GM03348 (cell line): ENCODE measurements at places on chromosomes 3 and 15.

- DNase-seq, result no peak
Observed at GRCh38 chr3:171649911-171650592, 160.2 kb downstream of the PLD1 start.

DNA sequence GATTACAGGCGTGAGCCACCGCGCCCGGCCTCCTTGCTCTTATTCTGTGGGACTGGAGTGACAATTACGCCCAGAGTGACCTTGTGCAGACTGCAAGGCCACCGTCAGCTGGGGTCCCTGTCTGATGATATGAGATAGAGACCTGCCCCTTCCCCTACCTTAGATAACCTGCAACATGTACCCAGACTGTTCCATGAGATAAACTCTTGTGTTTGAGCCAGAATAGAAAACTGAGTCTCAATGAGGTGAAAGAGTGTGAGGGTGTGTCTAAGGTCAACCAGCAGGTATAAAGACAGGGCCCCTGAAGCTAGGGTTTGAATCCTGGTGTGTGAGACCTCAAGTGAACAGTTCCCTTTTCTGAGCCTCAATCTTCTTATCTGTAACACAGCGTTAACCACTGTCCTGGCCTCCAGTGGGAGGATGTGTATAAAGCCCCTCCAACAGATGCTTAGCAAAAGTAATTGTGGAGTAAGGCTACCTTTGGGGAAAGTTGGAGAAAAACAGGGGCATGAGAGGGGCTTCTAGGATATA lies 6.0 kb downstream of the TADA3 start:
- DNase-seq, result no peak

- peak; percentile 91 for DNase-seq
Observed at GRCh38 chr3:54870423-54870822, 57.4 kb downstream of the LRTM1 start.

DNA sequence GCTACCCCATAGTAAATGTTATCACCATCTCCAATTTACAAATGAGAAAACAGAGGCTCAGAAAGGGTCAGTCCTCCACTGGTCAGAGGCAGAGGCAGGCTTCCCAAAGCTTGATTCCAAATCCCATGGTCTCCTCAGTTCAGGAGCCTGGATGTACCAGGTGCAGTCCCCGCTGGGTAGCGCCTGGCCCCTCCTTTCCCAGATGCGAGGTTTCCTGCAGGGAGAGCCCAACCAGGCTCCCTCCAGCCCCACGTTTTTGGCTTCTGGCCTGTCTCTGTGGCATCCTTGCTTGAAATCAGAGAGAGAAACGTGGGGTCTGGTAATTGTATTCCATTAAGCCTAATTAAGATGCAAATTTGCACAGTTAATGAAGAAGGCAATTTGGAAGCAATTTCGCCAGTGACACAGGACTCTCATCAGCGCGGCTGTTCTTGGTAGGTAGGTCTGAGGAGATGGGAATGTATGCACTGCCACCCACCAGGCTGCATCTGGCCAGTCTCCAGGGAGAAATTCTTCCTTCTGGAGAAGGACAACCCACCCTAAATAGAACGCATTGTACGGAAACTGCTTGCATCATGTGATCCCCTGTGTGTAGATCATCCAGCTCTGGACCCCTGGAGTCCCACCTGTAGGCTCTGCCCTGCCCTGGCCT lies 50.5 kb downstream of the HRH1 start:
- DNase-seq, result no peak

GRCh38 chr3:149600634-149601033 lies 57.2 kb downstream of the WWTR1 start:
- DNase-seq, result no peak

DNA sequence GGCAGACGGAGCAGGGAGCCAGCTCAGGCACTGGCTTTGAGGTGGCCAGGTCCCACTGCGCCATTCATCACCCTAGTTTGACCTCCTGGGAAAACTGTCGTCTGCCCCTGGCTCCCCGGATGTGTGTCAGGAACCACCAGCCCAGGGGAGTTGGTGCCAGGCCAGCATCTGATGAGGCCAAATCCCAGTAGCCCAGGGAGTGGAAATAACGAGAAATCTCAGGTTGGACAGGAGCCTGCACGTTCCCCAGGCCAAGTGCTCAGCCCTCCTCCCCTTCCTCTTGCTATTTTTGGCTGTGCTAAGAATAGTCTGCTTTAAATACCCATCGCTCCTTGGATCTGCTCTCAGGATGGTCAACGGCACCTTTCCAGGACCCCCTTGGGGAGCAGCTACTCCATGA lies 93.1 kb upstream of the RPL32 start:
- DNase-seq, result peak; percentile 77

DNA sequence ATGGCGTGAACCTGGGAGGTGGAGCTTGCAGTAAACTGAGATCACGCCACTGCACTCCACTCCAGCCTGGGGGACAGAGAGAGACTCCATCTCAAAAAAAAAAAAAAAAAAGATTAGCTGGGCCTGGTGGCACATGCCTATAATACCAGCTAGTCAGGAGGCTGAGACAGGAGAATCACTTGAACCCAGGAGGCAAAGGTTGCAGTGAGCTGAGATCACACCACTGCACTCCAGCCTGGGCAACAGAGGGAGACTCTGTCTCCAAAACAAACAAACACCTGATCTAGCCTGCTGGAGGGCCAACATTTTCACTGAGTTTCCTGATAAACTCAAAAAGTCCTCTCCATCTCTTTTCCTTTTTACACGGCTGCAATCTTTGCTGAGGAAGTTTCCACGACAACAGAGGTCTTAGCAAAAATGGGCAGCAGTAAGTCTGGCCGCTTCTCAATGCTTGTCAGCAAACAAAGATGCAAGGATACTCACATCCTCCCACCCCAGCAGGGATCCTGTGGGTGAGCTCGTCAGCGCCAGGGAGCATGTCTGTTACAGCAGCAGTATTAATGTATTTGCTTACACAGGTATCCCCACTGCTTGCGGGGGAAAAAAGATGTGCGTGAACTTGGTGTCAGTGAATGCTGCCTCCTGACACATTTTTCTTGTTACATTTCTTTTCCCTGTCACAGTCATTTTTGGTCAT lies 21.0 kb upstream of the CCDC174 start:
- DNase-seq, result no peak

DNA sequence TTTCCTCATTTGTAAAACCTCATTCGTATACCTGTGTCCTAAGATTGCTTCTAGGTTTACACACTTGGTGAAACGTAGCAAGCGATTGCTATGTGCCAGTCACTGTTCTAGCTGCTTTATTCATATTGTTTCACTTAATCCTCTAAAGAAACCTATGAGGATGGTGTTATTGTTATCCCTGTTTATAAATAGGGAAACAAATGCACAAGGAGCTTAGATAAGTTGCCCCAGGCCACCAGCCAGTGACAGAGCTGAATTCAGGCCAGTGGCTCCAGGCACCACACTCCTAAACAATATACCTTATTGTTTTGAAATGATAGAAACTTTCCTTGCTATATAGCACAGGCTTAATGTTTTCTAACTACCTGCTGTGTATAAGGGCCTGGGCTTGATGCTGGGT lies 44.0 kb downstream of the LPP start:
- no peak for DNase-seq

- peak; percentile 87 for DNase-seq
Observed at GRCh38 chr15:100873029-100873677, 6.5 kb upstream of the ALDH1A3 start.

GRCh38 chr3:66394019-66394752 lies 106.6 kb downstream of the LRIG1 start:
- DNase-seq, result no peak

DNA sequence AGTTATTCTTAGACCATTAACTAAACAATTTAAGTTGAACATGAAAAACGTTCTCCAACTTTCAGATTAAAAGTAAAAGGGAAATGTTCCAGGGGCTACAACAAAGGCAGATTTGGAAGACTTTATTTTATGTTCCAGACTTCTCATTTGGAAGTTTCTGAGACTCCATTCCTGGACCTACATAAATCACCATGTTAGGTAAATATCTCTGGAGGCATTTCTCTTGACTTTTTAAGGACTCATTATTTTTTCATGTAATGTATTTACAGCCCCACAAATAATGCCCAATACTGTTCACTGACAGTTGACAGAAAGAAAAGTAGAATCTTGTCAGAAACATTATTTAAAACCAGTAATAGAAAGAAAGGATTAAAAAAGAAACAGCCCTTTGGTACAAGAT lies 352.1 kb downstream of the SLC9A9 start:
- no peak for DNase-seq

GRCh38 chr3:71926262-71926600 lies 141.3 kb upstream of the PROK2 start:
- DNase-seq, result no peak

DNA sequence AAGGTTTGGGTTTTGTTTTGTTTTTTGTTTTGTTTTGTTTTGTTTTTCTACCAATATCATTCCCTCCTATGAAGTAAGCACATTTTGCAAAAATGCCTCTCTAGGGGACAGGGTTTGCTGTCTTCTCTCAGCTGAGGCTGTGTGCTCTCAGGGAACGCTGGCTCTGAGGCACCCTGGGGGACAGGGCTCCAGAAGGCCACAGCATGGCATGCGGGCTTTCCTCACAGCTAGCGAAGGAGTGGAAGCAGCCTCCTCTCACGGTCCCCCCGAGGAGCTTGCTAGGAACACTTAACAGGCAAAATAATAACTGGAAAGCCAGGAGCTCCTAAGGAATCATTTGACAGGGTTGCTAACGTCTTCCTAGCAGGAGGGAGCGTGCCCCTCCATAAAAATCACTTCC lies 227.7 kb upstream of the ST8SIA2 start:
- DNase-seq, result no peak

- no peak for DNase-seq
Observed at GRCh38 chr3:156148946-156149381, 28.6 kb downstream of the KCNAB1 start.

GRCh38 chr15:80188251-80188650 lies 35.5 kb downstream of the FAH start:
- no peak for DNase-seq

GRCh38 chr3:106425026-106425425 lies 556.2 kb upstream of the CBLB start:
- DNase-seq, result peak; percentile 46

DNA sequence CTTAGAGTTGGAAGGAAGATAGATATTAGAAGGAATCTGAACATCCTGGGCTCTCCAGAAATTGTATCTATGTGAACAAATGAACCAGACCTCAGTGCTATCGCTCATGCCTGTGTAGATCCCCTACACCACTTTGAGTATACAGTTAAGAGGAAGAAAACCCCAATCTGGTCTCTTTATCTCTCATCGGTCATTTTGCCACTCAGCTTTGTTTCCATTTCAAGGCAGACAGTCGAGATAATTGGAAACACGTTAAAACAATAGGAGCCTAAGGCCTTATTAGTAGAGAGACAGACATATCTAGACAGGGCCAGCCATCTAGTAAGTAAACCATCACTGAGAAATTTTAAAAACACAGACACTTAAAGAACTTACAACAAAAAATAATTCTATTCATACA lies 101.6 kb downstream of the MYLK start:
- no peak for DNase-seq

- DNase-seq, result peak; percentile 52
Observed at GRCh38 chr3:9808345-9809037, 1.6 kb upstream of the TTLL3 start.

GRCh38 chr3:37765591-37766488 lies 95.8 kb upstream of the CTDSPL start:
- peak; percentile 35 for DNase-seq

- DNase-seq, result no peak
Observed at GRCh38 chr15:29058903-29059539, 173.2 kb downstream of the APBA2 start.

GRCh38 chr3:185784317-185784716 lies 40.5 kb downstream of the IGF2BP2 start:
- DNase-seq, result no peak

- DNase-seq, result no peak
Observed at GRCh38 chr15:79962178-79962577, 8.8 kb downstream of the BCL2A1 start.

- DNase-seq, result no peak
Observed at GRCh38 chr15:50333229-50333628, 21.8 kb downstream of the GABPB1 start.

GRCh38 chr3:23913873-23914743 lies 2.7 kb downstream of the NKIRAS1 start:
- DNase-seq, result no peak

DNA sequence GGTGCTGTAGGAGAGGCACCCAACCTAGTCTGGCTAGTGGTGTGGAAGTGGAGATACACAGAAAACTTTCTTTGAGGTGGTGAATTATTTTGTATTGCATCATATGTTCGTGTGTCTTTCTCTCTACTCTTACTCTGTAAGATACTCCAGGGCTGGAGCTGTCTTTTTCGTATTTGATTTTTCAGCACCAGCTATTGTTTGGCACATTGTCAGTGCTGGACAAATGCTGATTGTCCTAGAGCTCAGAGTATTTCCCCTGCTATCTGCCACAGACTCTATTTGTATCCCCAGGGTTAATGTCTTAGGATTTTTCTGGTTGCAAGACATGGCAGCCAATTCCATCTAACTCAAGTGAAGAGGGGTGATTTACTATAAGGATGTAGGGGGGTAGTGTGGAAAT lies 110.5 kb downstream of the SAMMSON start:
- DNase-seq, result no peak

DNA sequence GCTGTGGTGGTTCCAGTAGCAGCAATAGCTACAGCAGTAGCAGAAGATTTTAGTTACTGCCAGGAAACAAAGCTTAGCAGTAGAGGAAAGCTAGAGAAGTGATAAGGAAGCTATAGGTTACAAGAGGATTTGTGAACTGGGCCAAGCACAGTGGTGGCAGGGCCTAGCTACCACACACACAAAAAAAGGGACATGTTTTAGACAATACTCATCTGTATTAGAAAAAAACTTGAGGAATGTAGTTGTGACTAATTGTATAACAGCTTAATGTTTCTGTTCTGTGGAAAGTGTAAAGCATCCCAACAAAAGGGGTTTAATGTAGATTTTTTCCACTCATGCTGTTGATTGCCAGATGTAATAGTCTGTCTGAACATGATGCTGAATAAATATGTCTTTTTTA lies 29.9 kb upstream of the PFN2 start:
- no peak for DNase-seq

- DNase-seq, result no peak
Observed at GRCh38 chr3:56452085-56452484, 16.2 kb downstream of the ERC2 start.

- no peak for DNase-seq
Observed at GRCh38 chr3:135538123-135538522, 427.4 kb upstream of the PPP2R3A start.

- DNase-seq, result no peak
Observed at GRCh38 chr3:116388867-116389385, 56.4 kb downstream of the LSAMP start.

DNA sequence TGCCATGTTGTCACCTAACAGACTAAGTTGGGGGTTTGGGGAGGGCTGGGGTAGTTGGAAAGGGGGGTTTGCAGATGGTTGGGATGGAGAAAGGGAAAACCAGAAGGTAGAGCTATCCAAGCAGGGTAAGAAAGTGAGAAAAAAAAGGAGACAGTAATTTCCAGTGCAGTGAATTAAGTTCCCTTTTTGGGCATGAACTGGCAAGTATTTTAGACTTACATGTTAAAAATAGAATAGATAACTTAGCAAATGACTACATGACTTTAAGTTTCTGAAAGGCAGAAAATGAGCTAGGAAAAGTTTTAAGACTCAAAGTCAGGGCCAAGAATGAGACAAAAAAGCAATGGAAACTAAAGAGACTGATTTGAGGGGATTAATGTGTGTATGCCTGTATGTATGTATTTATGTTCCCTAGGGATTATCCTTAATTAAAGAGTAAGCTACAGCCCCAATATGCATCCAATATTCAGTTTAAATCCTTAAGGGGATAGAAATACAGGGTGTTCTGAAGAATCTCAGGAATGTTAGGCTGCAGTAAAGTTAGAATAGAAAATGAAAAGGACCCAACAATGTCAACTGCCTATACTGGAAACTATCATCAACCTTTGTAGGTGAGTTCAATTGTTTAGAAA lies 285.2 kb upstream of the MME start:
- no peak for DNase-seq

GRCh38 chr15:40346579-40347558 lies 4.0 kb upstream of the PHGR1 start:
- DNase-seq, result no peak
